ENCODE measurements at places on chromosomes 3 and 15.
A peak's percentile ranks its signal among the peaks of the same experiment; 100 is the strongest.

DNA sequence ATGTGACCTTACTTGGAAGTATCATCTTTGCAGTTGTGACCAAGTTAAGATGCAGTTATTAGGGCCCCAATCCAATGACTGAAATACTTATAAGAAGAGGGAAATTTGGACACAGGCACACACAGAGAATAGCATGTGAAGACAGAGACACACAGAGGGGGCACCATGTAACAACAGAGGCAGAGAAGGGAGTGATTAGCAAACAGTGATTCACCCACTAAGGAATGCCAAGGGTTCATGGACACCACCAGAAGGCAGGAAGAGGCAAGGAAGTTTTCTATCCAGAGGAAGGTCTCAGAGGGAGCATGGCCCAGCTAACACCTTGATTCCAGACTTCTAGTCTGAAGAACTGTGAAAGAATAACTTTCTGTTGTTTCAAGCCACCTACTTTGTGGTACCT is 25.0 kb downstream of the SIDT1 start:
- no peak for DNase-seq

DNA sequence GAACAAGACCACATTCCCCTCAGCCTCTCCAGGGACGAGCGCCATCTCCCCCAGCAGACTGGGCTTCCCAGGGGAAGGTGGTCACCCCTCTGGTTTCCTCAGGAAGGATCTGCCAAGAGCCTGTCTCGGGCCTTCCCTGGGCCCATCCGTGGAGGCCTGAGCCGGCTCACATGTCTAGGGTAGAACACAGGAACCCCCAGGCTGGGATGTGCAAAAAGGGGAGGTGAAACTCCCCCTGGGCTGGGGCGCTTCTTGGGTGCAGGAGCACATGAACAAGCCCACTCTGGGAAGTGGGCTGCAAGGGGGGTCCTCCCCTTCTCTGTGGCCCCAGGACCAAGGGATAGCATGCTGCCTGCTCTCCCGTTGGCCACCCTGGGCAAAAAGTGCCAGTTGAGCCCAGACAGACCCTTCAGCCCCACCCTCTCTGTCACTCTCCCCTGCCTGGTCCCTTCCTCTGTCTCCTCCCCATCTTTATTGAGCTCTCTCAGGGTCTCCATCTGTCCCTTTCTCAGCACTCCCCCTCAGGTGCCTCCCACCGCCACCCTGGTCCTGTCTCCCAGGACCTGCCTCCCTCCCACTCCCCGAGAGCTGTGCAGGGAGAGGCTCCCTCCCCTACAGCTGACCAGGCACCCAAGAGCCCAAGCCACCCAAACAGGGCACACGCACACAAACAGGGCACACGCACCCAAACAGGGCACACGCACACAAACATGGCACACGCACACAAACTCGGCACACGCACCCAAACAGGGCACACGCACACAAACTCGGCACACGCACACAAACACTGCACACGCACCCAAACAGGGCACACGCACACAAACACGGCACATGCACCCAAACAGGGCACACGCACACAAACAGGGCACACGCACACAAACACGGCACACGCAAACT is 864 bp downstream of the SEMA3G start:
- no peak for DNase-seq

DNA sequence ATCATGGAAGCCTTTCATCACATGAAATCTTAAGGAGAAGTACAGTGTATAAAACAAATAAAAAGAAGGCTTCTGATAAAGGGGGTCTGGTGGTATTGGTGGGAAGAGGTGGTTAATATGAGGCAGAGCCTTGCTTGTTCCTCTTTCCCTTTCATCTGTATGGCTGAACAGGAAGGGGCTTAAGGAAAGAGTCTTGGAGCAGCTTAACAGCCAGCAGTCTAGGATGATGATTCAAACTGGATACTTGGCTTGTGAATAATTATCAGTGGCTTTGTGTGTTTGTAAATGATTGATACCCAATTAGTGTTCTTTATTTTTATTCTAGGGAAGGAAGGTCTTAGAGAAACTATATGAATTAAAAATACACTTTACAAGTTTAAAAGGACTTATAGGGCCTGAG is 29.1 kb upstream of the TCAIM start:
- DNase-seq = no peak

GRCh38 chr15:51793521-51794305 is 35.7 kb upstream of the TMOD3 start:
- no peak for DNase-seq

DNA sequence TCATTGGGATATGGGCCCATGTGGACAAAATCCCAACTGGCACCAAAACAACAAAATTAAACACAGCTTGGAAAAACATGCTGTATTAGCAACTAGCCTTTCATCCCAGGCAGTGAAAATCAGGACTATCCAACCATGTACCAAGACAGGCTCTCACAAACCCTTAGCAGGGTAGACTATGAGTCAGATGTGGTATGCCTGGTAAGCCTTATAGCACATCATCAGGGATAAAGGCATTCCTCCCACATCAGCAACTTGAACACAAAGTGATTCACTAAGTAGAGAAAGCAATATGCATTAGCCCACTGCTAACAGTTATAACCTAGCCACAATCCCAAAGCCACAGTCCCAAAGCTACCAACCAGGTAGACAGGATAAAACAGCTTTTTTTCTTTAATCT is 8.0 kb downstream of the CEP152 start:
- peak; percentile 51 for DNase-seq

- DNase-seq = no peak
These were observed 861.9 kb upstream of the SEMA6D start for GRCh38 chr15:46855388-46855787.

- DNase-seq = no peak
These were observed 74.0 kb upstream of the PLCL2 start for GRCh38 chr3:16810593-16811367.

Data from trophoblast cell (in vitro differentiated cells and primary cell).